ENCODE measurements at places on chromosomes 12 and 14.

DNA sequence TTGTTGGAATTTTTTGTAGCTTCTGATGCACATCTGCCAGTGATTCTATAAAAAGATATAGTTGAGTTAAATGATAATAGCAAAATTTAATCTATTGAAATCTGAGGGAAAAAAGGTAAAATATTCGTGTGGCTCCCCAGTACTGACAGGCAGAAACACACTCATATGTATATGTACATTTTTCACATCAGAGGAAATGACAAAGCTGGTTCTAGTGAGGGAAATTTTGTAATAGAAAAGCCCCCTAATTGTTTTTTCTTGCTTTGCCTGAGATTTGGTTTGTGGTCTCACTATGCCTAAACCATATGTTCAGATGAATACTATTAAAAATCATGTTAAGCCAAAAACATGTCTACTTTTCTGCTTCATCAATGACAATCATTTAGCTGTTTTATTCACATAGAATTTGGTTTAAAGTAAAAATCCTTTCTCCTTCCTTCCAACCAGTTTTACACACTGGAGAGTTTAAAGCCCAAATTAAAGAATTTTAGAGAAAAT is 203.5 kb downstream of the ANO6 start:
- DNase-seq = no peak

GRCh38 chr14:76101391-76102379 is 50.0 kb upstream of the GPATCH2L start:
- no peak for DNase-seq

- DNase-seq = no peak
These were observed 17.7 kb downstream of the SMCO2 start for GRCh38 chr12:27464220-27464554.

DNA sequence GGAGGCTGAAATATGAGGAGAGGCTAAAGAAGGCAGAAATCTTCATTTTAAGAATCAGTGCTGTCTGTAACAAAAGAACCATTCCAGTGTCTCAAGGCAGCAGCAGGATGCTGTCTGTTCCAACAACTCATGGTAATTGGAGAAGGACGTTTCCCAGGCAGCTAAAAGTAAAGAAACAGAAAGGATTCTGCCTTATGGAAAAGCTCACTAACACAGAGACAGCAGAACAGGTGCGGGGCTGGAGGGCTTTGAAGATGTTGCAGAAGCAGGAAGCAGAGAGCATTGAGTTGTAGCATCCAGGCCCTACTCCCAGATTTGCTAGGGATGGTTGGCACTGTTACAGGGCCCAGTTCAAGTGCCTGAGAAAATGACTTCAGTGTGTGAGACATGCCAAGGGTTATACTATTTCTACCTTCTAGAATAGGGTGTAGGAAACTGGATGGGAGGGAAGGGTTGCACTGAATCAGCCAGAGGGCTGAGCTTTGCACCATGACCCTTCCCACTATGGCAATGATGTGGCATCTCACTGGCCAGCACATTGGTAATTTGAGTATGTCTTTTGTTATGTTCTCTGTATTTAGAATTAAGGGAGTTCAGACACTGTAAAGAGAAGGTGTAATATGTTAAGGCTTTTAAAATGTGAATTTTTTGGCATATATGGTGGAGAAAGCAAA is 160.0 kb upstream of the FBXO33 start:
- no peak for DNase-seq

DNA sequence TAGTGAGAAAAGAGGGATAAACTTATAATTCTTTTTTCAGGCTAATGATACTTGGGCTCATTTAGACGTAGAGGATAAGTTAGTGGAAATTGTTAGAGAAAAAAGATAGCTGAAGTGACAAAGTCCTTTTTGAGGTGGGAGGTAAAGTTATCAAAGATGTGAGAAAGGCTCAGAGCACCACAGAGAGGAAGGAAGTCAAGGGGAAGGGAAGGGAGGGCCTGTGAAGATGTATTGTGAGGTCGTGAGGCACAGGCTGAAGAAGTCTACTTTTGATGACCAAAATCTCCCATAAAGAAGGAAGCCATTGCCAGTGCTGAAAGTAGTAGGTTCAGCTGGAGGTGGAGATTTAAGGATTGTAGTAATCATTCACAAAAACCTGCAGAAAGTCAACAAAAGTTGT is 19.4 kb upstream of the PTGDR start:
- no peak for DNase-seq

DNA sequence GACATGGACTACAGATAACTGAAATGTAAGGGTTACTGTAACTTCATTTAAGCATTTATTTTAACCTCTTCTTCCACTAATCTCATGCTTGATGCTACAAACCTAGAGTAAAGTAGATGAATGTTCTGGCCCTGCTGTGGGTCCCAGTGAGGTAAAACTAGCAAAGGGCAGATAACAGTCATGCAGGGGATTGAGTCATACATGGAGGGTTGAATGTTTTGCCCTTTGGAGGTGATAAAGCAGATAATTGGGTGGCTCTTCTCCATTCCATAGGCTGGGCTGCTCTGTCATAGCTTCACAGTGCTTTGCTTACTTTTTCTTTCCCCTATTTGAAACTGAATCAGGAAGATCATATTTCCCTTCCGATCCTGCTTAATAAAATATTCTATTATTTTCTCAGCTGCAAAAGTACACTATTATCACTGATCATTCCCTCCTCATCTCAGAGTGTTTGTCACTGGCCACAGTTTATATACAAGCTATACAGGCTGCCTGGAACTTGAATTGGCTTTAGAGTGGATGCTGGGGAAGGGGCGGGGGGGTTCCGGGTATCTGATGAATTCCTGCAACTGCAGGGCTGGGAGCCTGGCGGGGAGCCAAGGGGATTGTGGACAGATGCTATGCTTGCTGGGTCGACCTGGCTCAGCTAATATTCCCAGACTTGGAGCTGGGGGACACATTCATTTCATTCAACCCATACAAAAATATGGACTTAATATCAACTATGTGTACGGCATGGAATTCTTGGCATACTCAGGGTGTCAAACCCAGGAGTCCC is 235.1 kb downstream of the NRXN3 start:
- DNase-seq = no peak

GRCh38 chr14:59484639-59485175 is 390 bp downstream of the JKAMP start:
- DNase-seq = no peak

All from CD4-positive, alpha-beta T cell treated with Interferon gamma for 1 hour (primary cell).